ENCODE measurements at places on chromosomes 2 and 18. TPM values are rescaled to one million over a fixed set of nuclear protein-coding genes. Genes with fewer than 3 reads are reported as not detected.

DNA sequence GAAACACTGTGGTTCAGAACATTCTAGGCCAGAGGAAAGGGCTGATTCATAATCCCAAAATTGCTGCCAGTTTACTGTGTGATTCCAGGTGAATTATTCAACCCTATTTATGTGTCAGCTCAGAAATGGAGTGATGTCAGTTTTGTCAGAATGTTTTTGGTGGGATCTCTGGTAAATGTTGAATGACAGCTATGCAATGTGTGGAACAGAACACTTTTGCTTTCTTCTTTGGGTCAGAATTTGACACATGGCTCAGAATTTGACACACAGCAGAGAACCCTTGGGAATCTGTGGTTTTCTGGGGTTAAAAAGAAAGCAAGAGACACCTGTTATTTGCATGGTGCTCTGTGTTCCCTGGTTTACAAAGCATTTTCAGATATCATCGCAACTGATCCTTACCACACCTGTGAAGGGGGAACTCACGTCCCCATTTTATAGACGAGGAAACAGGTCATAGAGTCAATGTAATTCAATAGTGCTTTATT, 1.6 kb upstream of the MTA3 start:
- no peak for DNase-seq
- no peaks in the 10 kb centered on the region for H3K27me3 ChIP-seq
- peaks cover 29% of the 10 kb centered on the region for H3K4me1 ChIP-seq
- peak overlapping the region; percentile 88 for H3K4me3 ChIP-seq
- H3K36me3 ChIP-seq: peaks cover 5% of the 10 kb centered on the region
- peak overlapping the region; percentile 85 for H3K27ac ChIP-seq

- H3K4me3 ChIP-seq: no peak overlapping the region
- peaks cover 3% of the 10 kb centered on the region for H3K4me1 ChIP-seq
- H3K27ac ChIP-seq: no peak overlapping the region
These were observed 150.6 kb upstream of the RIOK3 start for GRCh38 chr18:23302511-23302850.

The ERBB4 gene
- total RNA-seq: 5.3 TPM

The APOB gene
- 70.3 TPM for total RNA-seq

The FIGN gene
- total RNA-seq: 8.6 TPM

DNA sequence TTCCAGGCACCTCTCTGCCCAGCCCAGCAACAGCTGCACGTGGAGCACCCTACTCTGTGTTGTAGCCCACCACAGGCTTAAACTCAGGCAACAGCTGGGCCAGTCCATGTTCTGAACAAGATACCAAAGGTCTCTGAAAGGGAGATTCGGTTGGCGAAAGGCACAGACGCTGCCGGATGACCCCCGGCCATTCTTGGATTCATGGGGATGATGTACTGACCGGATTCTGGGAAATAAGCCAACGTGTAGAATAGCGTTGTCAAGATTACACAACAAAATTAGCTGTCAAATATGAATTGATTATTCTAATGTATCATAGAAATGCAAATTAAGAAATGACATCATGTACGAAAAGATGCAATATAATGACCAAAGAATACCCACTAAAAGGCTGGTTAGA, 283.0 kb upstream of the PXDN start:
- H3K27me3 ChIP-seq: peaks cover 5% of the 10 kb centered on the region
- no peaks in the 10 kb centered on the region for H3K4me1 ChIP-seq
- no peaks in the 10 kb centered on the region for H3K36me3 ChIP-seq
- no peak overlapping the region for H3K4me3 ChIP-seq
- no peak for DNase-seq
- no peak overlapping the region for H3K27ac ChIP-seq

- H3K4me1 ChIP-seq: no peaks in the 10 kb centered on the region
- peaks cover 29% of the 10 kb centered on the region for H3K27me3 ChIP-seq
- H3K27ac ChIP-seq: peak overlapping the region; percentile 63
- no peak overlapping the region for H3K4me3 ChIP-seq
- H3K36me3 ChIP-seq: no peaks in the 10 kb centered on the region
- DNase-seq: no peak
These were observed 15.3 kb upstream of the ACOXL start for GRCh38 chr2:110716959-110717645.

Measured in type B pancreatic cell (in vitro differentiated cells).